ENCODE measurements at places on chromosomes 3 and 15. TPM values are rescaled to one million over a fixed set of nuclear protein-coding genes. Genes with fewer than 3 reads are reported as not detected.

CHL1 gene
- 33.0 TPM for total RNA-seq

RBP2 gene
- total RNA-seq, result not detected

CDC25A gene
- 1.3 TPM for total RNA-seq

MINDY4B gene
- not detected for total RNA-seq

TGFBR2 gene
- 292 TPM for total RNA-seq

STRA6 gene
- total RNA-seq, result 0.83 TPM

SH3GL3 gene
- not detected for total RNA-seq

GOLGA8Q gene
- total RNA-seq, result 1.3 TPM

HRH1 gene
- 15.9 TPM for total RNA-seq

SPATA12 gene
- total RNA-seq, result not detected

SERINC4 gene
- not detected for total RNA-seq

CHRD gene
- total RNA-seq, result 12.3 TPM

ATG7 gene
- total RNA-seq, result 49.8 TPM

Data from esophagus muscularis mucosa (tissue), 4 donors.